ENCODE measurements at places on chromosomes 11 and 22. TPM values are rescaled to one million over a fixed set of nuclear protein-coding genes. Genes with fewer than 3 reads are reported as not detected.

The LRRC10B gene
- total RNA-seq, result 0.18 TPM

The FOLR2 gene
- total RNA-seq, result not detected

The UBASH3B gene
- total RNA-seq, result 49.8 TPM

The FGF19 gene
- not detected for total RNA-seq

The MEI1 gene
- total RNA-seq, result 0.64 TPM

The ANO3 gene
- not detected for total RNA-seq

The TYMP gene
- 11.3 TPM for total RNA-seq

The FOLH1 gene
- 10.9 TPM for total RNA-seq

The C11orf97 gene
- total RNA-seq, result not detected

The SLC22A9 gene
- total RNA-seq, result not detected

The RIC3 gene
- total RNA-seq, result not detected

The OR8D4 gene
- not detected for total RNA-seq

The HSPB2 gene
- not detected for total RNA-seq

The KDM4F gene
- total RNA-seq, result not detected

The KRTAP5-11 gene
- total RNA-seq, result not detected

The B4GALNT4 gene
- 5.3 TPM for total RNA-seq

The HBG2 gene
- total RNA-seq, result not detected

The KRTAP5-2 gene
- total RNA-seq, result not detected

The TRIM48 gene
- not detected for total RNA-seq

The OSBP2 gene
- total RNA-seq, result 15.4 TPM

The ENTHD1 gene
- total RNA-seq, result not detected

The SAA2 gene
- 0.87 TPM for total RNA-seq

The INS gene
- total RNA-seq, result not detected

The DEFB131B gene
- total RNA-seq, result not detected

The SERPIND1 gene
- 1.4 TPM for total RNA-seq

The ZP1 gene
- not detected for total RNA-seq

The BID gene
- total RNA-seq, result 98.8 TPM

The OR6A2 gene
- total RNA-seq, result 0.19 TPM

The PRSS23 gene
- 282 TPM for total RNA-seq

The FAM227A gene
- 1.9 TPM for total RNA-seq

The LRP4 gene
- total RNA-seq, result 7.5 TPM

The SLC36A4 gene
- total RNA-seq, result 13.1 TPM

The SPI1 gene
- not detected for total RNA-seq

The CEP57 gene
- total RNA-seq, result 17.3 TPM

The MMP10 gene
- 39.8 TPM for total RNA-seq

The OR2D3 gene
- total RNA-seq, result not detected

The APOBEC3A gene
- not detected for total RNA-seq

The DSCAML1 gene
- not detected for total RNA-seq

The SEC14L6 gene
- 0.12 TPM for total RNA-seq

The OR5P2 gene
- not detected for total RNA-seq
